ENCODE measurements at places on chromosomes 11 and 22. TPM values are rescaled to one million over a fixed set of nuclear protein-coding genes. Genes with fewer than 3 reads are reported as not detected.

GRCh38 chr22:27987557-27987956 lies 68.5 kb upstream of the PITPNB start:
- no peak for DNase-seq
- H3K4me1 ChIP-seq = no peaks in the 10 kb centered on the region
- no peak overlapping the region for H3K4me3 ChIP-seq

DNA sequence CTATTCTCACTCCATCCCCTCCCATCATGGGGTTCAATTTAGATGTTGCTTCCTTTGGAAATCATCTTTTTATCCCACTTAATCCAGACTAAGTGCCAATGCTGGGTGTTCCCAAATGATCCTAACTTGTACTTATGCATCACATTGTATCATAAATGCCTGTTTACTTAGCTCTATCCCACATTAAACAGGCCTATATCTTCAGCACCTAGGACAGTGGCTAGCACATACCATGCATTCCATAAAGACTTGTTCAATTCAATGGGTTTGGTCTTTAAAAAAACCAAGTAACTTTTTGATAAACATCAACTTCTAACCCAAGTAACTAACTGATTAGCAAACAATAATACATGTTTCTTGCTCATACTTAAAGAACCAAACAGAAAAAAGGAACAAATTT lies 40.6 kb downstream of the RSF1 start:
- no peak overlapping the region for H3K27ac ChIP-seq
- H3K4me3 ChIP-seq = no peak overlapping the region
- DNase-seq = peak; percentile 49
- no peaks in the 10 kb centered on the region for H3K27me3 ChIP-seq
- H3K4me1 ChIP-seq = peaks cover 21% of the 10 kb centered on the region

KDM4E gene
- total RNA-seq = not detected

RGL4 gene
- total RNA-seq = 103 TPM
